ENCODE measurements at places on chromosomes 2 and 18. TPM values are rescaled to one million over a fixed set of nuclear protein-coding genes. Genes with fewer than 3 reads are reported as not detected.

DNA sequence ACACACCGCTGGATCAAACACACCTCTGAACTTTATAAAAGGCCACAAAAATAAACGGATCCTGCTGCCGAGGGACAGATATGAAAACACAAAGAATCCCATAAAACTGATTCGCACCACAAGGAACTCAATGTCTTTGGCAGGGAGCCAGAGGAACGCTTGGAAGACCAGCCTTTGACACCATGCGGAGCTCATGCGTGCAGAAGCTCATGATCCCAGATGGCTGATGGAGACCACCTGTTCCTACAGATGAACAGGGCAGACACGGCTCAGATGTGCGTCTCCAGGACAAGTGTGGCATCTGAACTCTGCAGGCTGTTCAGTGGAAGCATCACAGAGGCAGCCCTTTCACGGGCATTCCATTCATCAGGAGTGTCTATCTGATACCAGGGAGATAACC, 24.9 kb downstream of the COPS9 start:
- no peak for DNase-seq

DNA sequence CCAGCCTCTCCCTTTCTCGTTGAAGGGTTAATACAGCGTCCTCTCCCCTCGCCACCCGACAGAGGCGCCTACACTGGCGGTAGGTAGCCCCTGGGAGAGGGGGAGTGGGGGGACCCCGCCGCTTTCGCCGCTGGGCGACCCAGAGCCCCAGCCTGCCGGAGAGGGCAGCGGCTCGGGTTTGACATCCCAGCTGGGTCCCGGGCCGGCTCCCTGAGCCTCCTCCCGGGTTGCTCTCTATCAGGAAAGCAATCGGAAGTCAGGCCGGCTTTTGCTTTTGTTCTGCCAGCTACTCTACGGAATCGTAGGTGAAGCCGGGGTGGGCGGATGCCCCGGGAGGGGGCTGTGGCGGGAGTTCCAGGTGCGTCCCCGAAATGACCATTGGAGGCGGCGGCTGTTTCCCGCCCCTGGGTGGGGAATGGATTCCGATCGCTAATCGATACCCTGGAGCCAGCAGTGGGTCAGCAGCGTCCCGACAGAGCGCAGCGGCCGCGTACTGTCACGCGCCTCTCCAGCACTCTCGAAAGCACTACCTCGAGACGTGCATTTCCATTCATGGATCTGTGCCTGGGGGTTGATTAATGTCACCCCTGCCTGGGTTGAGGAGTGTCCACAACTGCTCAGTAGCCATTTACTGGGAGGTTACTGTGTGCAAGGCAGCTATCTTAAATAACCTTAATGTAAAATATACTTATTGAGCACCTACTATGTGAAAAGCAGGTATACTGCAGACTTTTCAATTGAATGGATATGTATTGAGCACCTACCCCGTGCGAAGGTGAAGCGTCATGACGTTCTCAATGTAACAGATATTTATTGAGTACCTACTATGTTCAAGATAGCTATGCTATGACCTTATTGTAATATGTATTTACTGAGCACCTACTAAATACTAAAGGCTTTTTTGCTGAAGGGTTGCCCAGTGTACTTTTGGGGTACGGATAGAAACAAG, 1.1 kb downstream of the MAPK4 start:
- DNase-seq: no peak

DNA sequence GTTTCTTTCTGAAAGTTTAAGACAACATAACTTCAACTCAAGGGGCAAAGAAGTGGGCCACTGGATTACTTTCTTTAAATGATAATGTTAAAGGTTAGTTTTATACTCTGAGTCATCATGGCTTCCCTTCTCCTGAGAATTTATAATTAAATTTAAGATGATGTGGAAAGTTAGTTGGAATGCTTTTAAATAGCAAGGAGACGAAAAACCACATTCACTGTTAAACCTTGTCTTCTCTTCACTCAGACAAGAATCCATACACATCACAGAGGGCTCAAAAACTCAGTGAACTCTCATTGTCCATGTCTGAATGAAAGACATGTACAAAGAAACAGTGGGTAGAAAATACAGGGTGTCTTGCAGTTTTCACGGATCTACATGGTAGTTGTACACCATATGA, 65.6 kb downstream of the COL5A2 start:
- DNase-seq: no peak

DNA sequence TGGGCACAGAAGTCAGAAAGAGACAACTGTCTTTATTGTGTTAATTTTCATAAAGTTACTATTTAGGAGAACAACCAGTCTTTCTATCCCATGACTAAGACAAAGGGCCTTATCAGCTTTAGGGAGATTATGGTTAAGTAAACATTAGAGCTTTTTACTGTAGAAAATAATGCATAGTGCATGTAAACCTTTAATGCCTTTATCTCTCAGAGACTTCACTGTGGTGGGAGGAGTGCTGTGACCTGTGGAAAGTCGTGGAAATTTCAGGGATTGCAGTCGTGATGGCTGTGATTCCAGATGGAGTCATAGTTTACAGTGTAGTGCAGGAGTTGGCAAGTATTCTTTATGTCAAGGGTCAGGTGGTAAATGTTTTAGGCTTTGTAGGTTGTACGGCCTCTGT, 15.8 kb downstream of the ZNF236 start:
- DNase-seq: no peak

- no peak for DNase-seq
These were observed 7.3 kb downstream of the PPP3R1 start for GRCh38 chr2:68245066-68245465.

The TWIST2 gene
- total RNA-seq: 2.7 TPM
